Suppressor macrophage treated with lipopolysaccharide for 4 hours (primary cell): ENCODE measurements at places on chromosomes 16 and 17.

DNA sequence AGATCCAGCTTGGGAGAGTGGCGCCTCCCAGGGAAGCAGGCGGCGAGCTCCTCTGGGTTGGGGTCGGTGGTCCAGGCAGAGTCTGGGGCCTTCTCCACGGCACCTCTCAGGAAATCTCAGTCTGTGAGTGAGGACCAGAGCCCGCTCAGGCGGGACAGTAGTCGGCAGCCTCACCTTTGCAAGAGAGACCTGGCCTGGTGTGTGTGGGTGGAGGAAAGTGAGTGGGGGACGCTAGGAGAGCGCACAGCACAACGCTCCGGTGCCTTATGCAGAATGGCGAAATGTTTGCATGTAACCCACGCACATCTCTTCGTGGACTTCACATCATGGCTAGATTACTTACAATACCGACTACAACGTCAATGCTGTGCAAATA, 2.2 kb downstream of the AHSP start:
- DNase-seq = no peak

DNA sequence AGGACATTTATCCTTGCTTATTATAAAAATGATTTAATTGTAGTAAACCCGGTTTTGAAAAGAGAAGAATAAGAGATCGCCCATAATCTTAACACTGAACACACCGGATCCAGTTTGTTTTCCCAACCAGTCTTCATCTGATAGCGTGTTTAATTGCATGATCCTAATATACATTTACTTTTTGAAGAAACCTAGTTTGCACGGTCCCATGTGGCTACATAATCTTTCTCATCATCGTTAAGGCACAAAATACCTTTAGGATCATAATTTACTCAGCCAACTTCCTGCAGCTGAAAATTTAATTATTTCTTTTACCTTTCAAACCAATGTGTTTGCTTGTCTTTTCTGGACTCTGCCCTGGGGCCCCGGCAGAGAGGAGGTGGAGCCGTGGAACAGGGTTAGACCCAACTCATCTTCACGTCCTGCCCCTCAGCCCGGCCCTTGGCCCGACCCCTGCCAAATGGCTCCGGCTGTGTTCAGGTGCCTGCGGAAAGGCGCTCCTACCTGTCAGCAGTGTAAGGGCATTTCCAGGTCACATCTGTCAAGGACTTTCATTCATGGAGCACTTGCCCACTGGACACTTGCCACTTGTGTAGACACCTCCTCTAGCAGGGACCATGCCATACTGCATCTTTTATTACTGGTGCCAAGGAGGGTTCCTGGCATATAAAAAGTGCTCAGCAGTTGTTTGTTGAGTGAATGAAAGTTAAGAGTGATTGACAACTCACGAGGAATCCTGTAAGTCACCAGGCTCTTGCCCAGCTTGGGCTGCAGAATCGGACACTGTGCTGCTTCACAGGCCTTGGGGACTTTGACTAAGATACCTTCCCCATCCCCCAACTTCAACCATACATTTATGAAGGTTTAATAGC, 28.6 kb downstream of the SMARCE1 start:
- DNase-seq = no peak

DNA sequence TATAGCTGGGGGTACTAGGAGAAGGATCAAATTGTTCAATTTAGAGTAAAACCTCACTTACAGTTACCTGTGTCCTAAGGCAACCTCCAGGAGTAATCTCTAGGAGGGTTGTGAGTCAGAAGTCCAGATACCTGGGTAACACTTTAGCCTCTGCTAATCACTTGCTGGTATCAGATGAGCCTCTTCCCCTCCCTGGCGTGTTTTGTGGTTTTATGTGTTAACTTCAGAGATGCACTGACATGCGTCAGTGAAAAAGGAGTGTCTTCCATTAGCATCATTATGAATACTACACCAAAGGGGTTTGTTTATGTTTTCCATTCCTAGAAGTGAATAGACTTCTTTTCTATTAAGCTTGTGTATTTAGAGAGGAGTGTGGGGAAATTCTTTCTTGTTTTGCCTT, 208.2 kb downstream of the FTO start:
- DNase-seq = no peak

- no peak for DNase-seq
Observed at GRCh38 chr17:72715906-72716572, 376.4 kb downstream of the SLC39A11 start.

DNA sequence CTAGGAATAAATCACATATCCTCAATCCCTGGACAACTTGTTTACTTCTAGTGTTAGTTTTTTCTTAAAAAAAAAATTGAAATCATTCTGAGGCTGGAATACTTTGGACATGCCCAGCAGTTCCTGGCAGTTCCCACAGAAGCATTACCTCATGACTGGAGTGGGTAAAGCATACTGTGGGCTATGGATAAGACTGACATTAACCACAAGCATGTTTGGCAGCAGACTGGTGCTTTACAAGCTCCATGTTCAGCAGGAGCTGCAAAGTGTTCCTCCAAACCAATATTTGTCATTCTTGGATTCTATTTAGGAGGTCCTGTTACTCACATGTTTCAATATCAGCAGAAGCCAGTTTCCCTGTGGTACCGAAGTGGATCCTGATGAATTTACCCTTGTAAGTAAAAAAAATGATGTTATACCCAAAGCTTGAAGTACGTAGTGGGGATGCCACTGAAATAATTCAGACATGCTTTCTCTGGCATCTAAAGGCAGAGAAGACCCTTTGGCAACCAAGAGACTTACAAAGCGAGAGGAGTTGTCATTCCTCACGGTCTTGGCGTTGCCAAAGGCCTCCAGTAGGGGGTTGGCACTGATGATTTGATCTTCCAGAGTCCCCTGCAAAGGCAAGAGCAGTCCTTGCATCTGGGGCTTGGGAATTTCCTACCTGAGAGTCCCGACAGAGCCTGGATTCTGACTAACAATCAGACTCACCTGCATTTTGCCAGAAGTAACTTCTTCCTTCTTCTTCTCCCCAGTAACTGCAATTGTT, 4.9 kb downstream of the MYH1 start:
- DNase-seq = no peak

- no peak for DNase-seq
Observed at GRCh38 chr16:11390573-11391495, 45.6 kb downstream of the RMI2 start.

DNA sequence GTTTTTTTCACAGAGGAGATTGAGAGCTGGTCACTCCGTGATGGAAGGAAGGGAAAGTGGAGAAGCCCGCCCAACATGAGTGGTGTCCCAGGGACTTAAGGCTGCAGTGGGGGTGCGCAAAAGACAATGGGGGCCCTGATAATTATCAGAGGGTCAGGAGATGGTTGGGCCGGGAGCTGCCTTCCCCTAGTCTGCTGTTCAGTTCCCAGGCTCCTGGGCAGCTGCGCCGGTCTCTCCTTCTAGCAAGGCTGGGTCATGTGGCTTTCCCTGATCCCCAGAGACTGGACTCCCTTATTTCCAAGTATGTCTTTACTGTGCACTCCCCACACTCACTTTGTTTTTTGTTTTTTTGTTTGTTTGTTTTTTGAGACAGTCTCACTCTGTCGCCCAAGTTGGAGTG, 16.2 kb downstream of the CYGB start:
- no peak for DNase-seq

DNA sequence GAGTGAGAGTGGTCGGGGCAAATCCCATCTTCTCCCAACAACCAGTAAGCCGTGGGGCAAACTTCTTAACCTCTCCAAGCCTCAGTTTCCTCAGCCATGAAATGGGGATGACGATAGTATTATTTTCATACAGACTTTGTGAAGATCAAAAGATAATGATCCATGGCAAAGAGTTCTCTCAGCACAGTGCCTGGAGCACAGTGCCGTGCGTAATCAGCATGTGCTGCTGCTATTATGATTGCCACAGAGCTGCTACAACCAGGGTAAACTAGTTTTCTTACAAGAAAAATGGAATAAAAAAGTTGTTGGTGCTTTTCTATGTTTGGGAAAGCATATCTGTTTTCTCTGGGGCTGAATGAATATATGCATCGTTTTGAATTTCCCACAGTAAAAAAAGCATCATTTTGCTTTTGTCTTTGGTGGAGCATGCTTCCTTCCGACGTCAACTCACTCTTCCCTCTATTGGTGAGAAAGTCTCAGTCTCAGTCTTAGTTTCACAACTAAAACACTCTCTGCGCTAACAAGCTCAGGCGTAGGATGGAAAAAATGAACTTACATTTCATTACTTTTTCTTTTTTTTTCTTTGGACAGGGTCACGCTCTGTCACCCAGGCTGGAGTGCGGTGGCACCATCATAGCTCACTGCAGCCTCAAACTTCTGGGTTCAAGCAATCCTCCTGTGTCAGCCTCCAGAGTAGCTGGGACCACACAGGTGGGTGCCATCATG, 37.2 kb downstream of the CDK5R1 start:
- no peak for DNase-seq

DNA sequence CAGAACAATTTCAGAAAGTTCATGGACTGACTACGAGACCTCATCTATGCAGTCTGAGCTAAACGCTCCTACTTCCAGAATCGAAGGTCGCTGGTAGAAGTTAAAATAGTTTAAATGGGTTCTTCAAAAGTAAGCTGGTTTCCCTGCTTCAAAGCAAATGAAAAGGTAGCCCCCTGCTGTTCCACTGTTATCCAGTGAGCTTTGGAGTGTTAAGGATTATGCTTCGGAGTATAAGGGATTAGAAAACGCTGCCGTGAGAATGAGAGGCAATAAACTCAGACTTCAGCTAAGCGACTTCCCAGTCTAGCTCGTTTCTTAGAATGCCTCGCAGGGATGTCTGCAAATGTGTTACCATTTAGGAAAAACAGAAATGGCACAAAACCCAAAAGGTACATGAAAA, 12.4 kb downstream of the MLYCD start:
- no peak for DNase-seq

DNA sequence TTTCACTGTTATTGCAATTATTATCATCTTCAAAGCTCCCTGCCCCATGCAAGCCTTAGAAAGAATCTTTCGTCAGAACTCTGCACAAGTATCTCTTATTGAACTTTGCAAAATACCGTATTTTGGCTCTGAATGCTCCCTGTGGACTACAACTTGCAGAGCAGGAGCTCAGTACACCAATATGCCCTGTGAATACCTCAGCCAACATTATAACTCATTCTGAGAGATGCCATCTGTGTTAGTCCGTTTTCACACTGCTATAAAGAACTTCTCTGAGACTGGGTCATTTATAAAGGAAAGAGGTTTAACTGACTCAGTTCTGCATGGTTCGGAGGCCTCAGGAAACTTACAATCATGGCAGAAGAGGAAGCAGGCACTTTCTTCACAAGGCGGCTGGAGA, 87.2 kb upstream of the XYLT1 start:
- no peak for DNase-seq

DNA sequence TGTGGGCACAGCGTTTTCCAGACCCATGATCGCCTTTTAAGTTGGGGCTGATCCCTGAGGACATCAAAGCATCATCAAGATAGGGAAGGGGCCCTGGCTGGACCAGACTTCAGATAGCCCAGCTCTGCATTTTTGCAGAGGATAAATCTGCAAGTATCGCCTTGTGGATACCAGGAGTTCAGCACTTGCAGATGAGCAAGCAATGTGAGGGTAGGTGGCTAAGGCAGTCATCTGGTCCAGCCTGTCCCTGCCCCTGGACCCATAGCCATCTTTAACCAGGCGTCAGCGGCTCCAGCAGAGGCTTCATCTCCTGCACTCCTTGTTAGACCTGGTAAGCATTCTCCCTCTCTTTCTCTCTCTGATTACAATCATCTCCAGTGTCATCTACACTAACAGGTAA, 9.0 kb upstream of the MRPS23 start:
- DNase-seq = no peak

DNA sequence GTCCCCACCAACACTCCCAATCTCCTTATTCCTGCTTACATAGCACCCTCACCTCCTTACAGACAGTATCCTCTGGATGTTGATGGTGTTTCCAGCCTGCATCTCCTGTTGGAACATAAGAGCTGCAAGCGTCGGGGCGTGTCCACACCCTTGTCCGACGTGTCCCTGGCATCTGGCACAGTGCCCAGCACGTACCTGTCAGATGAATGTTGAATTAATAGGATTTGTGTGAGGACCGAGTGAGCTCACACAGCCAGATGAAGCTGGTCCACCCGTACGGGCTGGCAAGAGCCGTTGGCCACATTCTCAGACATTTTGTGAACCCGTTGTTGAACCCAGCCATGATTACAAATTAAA, 12.2 kb upstream of the CBX4 start:
- no peak for DNase-seq

DNA sequence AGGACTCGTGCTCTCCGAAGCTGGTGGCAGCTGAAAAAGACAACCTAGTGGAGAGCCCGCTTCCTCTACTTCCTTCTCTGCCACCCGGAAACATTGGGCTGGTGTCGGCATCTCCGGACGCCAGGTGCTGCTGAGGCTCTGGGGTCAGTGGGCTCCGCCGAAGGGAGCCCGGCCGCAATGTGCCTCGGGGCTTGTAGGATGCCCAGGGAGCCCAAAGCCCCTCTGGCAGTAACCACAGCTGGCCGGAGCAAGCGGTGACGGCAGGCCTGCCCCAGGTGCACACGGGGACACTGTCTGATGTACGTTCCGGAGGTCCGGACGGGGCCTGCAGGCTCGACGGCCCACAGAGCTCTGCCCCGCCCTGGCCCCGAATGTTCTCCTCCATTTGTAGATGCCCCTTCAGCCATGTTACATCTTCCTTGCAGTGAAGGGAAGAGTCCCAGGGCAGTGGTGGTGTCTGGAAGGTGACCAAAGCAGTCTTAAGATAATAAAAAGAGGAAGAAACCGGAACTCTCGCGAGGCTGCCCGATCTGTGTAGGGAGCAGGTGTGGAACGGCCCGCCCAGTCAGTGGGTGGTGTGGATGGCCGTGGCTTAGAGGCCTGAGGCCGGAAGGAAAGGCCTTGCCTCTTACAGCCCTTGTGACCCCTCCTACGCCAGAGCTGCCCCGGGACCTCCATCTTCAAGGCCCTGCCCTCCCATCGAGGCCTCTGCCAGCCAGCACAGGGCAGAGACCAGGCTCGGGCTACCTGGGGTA, 22.6 kb downstream of the NDUFAF8 start:
- no peak for DNase-seq

GRCh38 chr17:35778641-35779196, 16.7 kb downstream of the MMP28 start:
- DNase-seq = no peak

- peak; percentile 94 for DNase-seq
Observed at GRCh38 chr16:27367461-27368357, 34.3 kb upstream of the IL21R start.

DNA sequence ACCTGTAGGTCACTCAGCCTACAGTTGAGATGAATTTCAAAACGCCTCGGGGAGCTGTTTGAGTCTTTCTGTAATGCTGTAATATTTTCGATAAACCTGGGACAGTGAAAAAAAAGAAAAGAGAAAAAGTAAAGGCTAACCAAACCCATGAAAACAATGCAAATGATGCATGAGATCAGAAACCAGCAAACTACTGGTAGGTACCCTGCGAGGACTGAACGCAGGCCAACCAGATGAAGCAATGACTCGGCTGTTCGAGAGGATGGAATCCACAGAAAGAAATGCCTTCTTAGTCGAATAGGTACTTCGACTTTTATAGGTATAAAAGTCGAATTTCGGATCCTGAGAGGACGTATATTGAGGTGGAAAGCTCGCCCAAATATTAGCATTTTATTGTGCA, 509 bp upstream of the ATAD5 start:
- no peak for DNase-seq

DNA sequence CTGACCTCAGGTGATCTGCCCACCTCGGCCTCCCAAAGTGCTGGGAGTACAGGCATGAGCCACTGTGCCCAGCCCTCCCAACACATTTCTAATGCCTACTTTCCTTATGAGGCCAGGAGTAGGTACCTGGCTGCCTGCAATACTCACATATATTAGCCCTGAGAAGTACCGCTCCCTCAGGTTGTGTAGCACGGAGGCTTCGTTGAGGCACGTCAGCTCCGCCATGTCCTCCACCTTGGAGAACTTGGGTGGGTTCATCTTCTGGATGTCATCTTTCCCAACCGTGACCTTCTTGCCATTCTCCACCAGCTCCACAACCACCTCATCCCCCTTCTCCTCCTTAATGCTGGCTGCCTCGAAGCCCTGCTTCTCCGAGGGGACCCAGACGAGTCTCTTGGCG, 19.1 kb downstream of the MYH11 start:
- DNase-seq = no peak
